ENCODE measurements at places on chromosomes 2 and 18.

GRCh38 chr2:204824751-204825453 lies 279.6 kb downstream of the PARD3B start:
- no peak for DNase-seq

DNA sequence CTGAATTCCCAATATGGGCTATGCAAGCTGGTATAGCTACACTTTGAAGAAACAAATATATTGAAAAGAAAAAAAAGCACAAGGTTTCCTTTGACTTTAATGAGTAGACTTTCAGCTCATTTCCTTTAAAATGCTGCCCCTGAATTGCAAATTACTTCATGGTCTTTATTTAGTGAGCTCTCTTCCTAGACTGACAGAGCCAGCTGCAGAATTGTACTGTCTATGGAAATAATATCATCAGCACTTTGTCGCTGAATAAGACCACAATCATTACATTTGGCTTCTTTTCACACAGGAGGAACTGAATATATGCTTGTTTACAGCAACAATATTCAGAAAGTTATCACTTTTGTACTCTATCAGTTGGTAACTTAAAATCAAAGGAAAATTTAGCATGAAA lies 41.7 kb downstream of the ARL5A start:
- DNase-seq = no peak

GRCh38 chr2:19942199-19942598 lies 40.4 kb upstream of the TTC32 start:
- no peak for DNase-seq

- DNase-seq = no peak
Observed at GRCh38 chr2:230668184-230668938, 44.3 kb upstream of the CAB39 start.

DNA sequence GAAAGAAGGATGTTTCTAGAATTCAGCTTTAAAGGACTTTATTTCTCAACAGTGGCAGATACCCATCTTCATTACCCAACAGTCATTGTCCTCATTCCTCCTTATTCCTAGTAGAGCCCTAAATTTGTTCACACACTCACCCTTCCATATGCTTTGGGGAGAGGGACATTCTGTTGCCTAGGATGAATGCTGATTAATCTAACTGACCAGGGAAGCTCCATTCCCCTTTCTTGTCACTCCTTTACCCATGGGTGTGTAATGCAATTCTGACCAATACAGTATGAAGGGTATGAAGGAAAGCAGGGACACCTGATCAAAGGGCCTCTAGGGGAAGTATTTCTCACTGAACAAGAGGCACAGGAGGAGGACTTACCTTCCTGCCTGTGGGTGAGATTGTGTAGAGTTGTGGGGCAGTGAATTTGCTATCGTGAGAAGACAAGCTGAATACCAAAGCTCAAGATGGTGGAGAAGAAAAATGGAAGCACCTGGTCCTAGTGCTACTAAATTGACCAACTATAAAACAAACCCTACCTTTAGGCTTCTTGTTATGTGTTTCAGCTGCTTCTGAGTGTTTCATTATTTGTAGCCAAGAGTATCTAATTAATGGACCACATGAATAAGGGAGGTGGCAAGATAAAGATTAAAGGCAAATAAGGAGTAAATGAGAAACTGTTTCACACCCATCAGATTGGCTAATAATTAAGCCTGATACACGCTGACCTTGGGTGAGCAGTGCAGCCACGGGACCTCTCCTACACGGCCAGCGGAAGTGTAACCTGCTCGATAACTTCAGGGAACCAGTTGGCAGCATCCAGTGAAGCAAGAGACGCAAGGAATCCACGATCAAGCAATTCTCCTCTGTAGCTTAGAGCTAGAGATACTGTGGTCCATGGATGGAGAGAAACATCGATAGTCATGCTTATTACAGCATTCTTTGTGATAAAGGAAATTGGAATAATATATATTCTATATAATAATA lies 202.3 kb downstream of the MYCN start:
- DNase-seq = no peak

DNA sequence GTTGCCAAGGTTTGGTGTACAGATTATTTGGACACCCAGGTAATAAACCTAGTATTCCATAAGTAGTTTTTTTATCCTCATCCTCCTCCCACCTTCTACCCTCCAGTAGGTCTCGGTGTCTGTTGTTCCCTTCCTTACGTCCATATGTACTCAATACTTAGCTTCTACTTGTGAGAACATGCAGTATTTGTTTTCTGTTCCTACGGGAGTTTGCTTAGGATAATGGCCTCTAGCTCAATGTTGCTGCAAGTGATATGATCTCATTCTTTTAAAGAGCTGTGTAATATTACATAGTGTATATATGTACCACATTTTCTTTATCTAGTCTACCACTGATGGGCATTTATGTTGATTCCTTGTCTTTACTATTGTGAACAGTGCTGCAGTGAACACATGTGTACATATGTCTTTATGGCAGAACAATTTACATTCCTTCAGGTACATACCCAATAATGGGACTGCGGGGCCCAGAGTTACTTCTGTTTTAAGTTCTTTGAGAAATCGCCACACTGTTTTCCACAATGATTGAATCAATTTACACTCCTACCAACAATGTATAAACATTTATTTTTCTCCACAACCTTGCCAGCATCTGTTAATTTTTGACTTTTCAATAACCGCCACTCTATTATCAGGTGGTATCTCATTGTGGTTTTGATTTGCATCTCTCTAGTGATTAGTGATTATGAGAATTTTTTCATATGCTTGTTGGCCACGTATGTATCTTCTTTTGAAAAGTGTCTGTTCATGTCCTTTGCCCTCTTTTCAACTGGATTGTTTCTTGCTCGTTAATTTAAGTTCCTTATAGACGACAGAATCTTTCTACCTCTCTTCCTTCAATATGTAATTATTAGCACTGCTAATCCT lies 88.0 kb downstream of the MEMO1 start:
- DNase-seq = no peak

GRCh38 chr2:240786355-240786841 lies 33.6 kb downstream of the KIF1A start:
- no peak for DNase-seq

DNA sequence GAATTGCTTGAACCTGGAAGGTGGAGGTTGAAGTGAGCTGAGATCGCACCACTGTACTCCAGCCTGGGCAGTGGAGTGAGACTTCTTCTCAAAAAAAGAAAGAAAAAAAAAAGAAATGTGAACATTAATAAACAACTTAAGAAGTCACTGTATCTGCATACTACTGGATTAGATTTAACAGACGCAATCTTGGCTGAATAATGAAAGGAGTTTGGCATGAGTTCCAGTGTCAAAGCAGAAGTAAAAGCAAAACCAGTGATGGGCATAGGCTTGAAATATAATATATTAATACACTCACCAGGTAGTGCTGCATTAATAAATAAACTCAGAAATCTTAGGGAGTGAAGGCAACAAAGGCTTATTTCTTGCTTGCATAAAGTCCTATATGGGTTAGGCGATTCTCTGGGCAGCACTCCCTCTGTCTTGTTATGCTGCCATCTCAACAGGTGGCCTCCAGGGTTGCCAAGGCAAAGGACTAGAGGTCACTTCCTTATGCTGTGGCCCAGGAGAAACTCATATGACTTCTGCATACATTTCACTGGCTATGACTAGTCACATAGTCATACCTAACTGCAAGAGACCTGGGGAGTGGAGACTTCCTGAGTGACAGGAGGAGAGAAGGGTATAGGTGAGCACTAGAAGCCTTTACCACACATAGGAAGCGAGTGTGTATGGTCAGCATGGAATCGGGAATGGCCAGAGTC lies 296.2 kb upstream of the SPRED2 start:
- no peak for DNase-seq

DNA sequence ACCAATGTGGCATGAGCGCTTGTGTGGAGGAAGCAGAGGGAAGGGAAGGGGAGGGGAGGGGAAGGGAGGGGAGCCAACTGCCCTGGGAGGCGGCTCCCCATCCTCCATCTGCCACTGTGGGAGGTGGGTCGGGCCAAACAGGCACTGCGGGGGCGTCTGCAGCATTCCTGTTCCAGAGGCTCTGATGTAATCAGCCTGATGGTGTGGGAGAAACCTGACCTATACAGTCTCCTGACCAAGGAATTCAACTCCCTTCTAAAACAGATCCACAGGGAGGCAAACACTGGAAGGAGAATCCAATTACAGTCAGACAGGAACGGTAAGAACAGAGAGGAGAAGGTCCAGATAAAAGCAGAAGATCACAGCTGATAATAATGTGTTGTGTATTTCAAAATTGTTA lies 88.8 kb downstream of the CD8B2 start:
- peak; percentile 4 for DNase-seq

GRCh38 chr2:2830576-2830975 lies 499.5 kb upstream of the MYT1L start:
- DNase-seq = no peak

DNA sequence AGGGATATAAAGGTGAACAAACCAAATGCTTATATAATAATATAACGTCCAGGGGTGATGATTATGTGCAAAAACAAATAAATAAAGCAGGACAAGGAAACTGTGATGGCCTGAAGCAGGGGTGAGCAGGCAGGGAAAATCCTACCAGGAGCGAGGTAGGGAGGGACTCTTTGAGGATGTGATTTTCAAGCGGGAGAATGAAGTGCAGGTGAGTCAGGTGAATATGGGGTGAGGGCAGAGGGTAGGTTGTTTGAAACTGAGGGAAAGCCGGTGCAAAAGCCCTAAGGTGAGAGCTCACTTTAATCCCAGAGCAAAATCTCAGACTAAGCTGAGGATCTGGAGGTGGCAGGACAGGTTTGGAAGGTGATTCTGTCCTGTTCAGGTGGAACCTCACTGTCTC lies 40.7 kb downstream of the CYP26B1 start:
- no peak for DNase-seq

DNA sequence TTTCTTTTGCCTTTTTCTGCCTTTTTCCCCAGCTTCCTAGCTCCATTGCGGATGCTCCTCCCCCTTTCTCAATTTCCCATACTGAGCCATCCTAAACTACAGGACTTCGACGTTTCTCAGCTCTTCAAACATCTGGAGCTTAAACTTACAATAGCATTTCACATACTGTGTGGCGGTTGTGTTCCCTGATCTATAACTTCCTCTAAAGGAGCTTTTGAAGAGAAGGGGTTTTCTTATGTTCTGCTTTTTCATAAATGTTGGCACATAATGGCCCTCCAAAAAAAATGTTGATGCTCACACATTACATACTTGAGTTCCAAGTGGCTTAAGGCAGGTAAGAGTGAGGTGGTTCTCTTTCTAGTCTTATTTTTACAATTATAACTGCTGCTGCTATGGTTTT lies 87.4 kb downstream of the RNF144A start:
- DNase-seq = no peak

DNA sequence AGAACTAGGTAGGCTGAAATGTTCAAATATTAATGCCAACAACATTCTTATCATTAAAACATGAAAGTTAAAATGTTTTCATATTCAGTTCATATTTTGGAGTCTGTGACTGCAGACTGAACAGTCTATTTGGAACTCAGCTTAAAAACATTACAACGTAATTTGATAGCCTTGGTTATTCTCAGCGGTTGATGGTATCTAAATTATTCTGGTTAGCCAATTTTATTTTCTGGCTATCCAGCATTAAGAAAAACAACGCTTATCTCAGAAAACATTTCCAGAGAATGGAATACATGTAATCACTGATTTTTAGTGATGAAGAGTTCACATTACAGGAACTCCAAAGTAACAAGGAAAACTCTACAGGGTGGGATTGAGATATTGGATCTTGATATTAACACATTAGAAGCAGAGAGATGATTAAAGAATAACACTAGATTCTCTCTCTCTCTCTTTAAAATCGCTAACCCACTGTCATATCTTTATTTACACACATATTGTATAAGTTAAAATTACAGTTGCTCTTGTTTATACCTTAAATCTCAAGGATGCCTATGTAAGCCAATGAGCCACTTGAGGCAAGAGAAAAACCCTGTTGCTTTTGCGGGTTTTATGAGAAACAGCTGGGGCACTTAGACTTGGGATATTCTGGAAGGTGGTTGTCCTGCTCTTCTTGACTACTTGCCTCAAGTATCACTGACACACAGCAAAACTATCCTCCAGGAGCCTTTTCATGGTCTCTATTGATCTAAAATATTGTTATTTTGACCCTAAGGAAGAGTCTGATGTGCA lies 84.9 kb downstream of the ICOS start:
- DNase-seq = no peak

DNA sequence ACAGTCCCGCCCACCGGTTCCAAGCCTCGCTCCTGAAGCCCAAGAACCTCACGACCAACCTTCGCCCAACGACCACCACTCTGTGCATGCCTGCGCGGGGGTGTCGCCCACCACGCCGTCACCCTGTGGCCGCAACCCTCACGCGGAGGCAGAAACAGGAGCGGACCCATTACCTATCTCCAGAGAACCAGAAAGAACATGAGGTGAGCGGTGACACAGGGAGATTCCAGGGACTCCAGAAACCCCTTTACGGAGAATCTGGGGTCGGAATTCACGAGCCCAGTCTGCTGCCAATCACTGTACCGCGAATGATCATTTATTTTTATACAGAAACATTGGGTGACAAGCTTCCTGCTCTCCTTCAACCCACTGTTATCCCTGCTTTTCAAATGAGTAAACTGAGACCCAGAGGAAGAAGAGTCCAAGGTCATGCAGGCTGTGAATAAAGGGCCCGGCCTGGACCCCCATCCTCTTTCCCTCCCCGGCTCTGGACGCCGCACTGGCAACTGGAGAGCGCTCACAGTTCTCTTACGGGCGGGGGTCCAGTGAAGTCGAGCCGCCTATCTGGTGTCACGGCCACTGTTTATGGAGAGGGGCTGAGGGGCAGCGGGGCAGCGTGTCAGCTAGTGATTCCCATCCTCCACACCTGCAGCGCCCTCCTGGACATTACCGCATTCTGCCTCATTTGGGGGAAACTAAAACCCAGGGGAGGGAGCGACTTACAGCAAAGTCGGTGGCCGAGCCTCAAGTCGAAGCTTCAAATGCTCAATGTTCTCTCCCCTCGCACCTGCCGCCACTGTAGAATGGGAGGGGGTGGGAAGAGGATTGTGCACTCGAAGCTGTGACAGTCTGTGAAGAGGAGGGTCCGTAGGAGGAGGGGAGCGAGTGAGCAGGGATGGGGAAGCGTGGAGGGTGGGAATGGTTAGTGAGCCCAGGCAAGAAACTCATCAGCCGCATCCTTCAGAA lies 723 bp upstream of the SLC30A3 start:
- DNase-seq = no peak
